NCI-H1930 (cell line): ENCODE measurements at places on chromosomes 2 and 18.

GRCh38 chr2:98463551-98463971, 18.9 kb downstream of the INPP4A start:
- no peak for DNase-seq

- no peak for DNase-seq
These were observed 61.2 kb downstream of the DIS3L2 start for GRCh38 chr2:232022718-232023117.

- DNase-seq: no peak
These were observed 6.0 kb downstream of the RSAD2 start for GRCh38 chr2:6883448-6884122.

DNA sequence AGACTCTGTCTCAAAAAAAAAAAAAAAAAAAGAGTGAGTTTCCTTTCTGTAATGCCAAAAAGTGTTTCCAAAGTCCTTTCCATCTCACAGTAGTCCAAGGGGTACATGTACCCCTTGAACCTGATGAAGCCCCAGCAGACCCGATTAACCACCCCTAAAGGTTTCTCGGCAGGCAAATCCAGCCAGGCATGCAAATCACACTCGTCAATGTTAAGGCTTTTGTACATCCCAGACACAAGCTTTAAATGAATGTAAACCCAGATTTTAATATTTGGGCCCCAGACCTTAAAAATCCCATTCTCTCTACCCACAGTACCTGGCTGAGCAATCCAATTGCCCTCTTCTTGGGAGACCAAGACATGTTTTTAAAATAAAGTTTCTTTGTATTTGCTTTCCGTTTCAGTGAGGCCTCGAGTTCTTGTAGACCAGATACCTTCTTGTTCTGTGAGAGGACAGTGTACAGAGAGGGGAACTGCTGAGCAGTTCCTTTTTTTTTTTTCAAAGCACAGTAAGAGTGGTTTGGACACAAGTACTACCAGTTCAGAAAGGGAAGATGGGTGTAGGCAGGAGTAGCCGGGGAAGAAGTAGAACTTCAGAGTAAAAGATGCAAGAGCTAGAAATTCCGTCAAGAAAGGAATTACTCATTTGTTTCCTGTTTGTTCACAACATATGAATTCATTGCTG, at the start of gene NLRC4:
TSS of gene NLRC4 (minus strand) at position 465 of the 684 bp plus-strand sequence. CDS start 8,111 bp downstream, outside the sequence.
- no peak for DNase-seq
